H54 (cell line): ENCODE measurements at places on chromosomes 2 and 18.

GRCh38 chr18:40569605-40570004, 1385.4 kb upstream of the PIK3C3 start:
- DNase-seq = no peak

- DNase-seq = no peak
Measured at GRCh38 chr2:201122276-201122675, 6.3 kb downstream of the CFLAR start.

DNA sequence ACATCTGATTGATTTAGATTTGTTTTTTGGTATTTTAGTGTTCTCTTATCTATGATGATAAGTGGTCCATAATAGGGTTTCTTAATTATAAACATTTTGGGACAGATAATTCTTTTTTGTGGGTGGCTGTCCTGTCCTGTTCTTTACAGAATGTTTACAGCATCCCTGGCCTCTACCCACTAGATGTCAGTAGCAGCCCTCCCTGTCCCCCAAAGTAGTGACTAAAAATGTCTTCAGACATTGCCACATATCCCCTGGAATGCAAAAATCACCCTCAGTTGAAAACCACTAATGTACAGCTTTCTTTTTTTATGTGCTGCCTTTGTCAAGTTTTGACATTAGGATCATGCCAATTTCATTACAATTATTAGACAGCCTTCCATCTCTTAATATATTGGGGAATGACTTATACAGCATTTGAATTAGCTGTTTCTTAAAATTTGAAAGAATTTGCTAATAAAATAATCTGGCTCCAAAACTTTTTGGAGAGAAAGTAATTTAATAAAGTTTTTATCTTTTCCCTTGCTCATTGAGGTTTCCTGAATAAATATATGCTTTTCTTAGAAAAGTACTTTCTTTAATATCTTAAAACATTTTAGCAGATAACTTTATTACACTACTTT, 19.5 kb downstream of the WIPF1 start:
- no peak for DNase-seq

DNA sequence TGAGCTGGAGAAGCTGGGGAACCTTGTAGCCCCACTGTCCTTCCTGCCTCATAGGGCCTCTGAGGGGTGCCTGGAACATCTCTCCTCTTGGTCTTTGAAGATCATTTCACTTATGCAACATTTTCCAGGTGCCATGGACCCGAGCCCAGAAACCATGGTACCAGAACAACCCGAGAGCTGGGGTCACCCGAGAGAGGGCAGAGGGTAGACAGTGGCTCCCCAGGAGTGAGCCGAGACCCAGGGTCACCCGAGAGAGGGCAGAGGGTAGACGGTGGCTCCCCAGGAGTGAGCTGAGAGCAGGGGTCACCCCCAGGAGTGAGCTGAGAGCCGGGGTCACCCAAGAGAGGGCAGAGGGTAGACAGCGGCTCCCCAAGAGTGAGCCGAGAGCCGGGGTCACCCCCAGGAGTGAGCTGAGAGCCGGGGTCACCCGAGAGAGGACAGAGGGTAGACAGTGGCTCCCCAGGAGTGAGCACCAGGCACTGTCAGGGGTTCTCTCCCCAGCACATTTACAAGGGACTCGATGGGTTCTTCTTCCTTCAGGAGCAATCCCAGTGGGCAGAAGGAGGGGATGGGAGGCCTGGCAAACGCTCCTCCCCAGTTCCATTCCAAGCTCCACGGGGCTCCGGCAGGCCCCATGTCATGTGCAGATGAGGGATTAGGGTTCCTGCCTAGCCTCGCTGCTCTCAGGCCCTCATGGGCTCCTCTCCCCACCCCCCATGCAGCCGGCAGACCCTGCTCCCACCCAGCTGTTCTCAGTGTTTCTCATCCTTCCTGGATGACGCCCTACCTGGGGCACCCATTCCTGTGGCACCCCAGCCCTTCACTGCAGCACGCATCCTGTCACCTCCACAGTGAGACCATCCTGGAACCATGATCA, 163.5 kb downstream of the RTP5 start:
- DNase-seq = no peak

DNA sequence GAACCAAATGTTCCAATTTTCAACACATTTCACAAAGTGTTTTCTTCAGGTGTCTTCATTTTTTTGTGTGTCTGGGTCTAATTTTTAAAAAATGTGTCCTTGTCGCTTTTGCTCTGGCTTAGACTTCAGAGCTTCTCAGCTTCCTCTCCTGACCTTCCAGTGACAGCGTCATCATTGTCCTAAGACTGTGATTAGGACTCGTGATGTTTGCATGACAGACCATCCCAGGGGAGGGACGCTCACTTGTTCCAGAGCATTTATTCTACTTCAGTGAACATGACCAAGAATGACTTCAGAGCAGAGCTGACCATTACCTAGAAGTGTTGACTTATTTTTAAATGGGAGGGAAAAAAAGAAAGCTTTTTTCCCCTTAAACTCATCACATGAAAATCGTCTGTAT, 591.9 kb downstream of the IRS1 start:
- no peak for DNase-seq

DNA sequence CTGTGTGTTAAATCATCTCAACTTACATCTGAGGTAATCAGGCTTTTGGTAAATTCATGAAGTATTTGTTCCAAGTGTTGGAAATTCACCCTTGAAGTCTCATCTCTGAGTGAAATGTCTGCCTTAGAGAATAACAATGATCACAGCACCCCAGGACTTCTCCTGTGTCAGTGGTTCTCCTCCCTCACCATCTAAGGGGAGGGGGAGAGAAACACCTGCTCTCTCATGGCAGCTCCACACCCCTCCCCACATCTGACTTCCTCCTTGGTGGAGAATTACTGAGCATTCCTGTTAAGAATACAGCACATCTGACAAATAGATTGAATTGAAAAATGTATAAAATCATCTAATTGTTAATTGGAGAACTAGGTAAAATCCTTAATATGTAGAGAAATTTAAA, 532.1 kb downstream of the RNF144A start:
- no peak for DNase-seq

- DNase-seq = no peak
Measured at GRCh38 chr18:74414953-74415515, 42.1 kb downstream of the DIPK1C start.

DNA sequence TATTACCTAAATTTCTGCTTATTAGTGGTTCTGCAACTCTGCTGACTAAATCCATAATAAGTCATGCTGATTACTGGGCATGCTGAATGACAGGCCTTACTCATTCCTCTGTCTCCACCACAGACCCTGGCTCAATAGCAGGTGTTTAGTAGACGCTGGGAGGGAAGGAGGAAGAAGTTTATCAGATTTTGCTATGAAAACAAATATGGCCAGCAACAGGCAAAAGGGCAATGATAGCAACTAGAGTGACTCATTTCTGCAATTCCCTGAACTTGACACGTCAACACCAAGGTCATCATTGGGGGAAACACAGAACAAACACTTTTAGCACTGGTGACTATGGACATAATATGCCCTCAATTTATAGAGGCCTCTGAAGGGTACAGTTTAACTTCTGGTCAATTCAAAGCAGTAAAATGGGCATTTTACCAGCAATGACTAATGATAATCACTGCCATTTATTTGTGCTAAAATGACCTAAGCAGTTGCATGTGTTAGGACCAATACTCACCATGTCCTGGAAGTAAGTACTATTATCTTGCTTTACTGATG, 35.2 kb downstream of the TMEM163 start:
- DNase-seq = peak; percentile 42

GRCh38 chr2:188314314-188315054, 22.8 kb downstream of the GULP1 start:
- no peak for DNase-seq

- no peak for DNase-seq
Measured at GRCh38 chr2:104854498-104855220, 744 bp downstream of the POU3F3 start.

DNA sequence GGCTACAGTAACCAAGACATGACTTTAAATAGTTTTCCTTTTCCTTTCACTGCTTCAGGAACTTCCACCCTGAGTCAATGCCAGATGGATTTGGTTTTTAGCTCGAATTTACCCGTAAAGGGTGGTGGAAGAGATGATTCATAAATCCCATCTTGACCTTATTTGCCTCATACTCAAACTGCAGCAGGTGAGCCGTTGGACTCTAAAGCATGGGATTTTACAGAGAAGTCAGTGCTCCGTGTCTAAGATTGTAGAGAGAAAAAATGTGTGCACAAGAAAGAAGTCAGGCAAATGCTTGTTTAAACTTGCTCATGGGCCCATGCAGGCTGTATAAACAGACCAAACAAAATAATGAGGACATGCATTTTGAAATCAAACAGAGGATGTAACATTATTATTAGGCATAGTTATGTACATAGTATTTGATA, 369.7 kb upstream of the TRIB2 start:
- no peak for DNase-seq

DNA sequence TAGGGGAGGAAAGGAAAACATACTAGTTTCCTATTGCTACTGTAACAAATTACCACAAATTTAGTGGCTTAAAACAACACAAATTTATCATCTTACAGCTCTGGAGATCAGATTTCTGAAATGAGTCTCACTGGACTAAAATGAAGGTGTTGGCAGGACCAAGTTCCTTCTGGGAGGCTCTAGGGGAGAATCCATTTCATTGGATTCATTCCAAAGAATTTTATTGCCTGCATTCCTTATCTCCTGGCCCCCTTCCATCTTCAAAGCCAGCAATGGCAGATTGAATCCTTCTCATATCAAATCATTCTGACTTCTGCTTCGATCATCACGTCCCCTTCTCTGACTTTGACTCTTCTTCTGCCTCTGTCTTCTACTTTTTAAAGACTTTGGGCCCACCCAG, 250.9 kb downstream of the IRS1 start:
- DNase-seq = no peak

GRCh38 chr2:43464590-43464989, 131.2 kb downstream of the THADA start:
- DNase-seq = no peak

- DNase-seq = no peak
Measured at GRCh38 chr2:17271416-17271815, 246.8 kb downstream of the RAD51AP2 start.

- no peak for DNase-seq
Measured at GRCh38 chr2:191051825-191052778, 38.1 kb upstream of the STAT1 start.

- DNase-seq = no peak
Measured at GRCh38 chr2:62931536-62931935, 119.1 kb upstream of the OTX1 start.

GRCh38 chr2:124437811-124438210, 412.7 kb downstream of the CNTNAP5 start:
- no peak for DNase-seq
